ENCODE measurements at places on chromosomes 5 and 9. TPM values are rescaled to one million over a fixed set of nuclear protein-coding genes. Genes with fewer than 3 reads are reported as not detected.

- DNase-seq: peak; percentile 95
These were observed 24.8 kb downstream of the PCSK1 start for GRCh38 chr5:96408210-96408777.

- no peak for DNase-seq
These were observed 978 bp upstream of the UBE2B start for GRCh38 chr5:134370311-134370870.

GRCh38 chr5:68070591-68071281 lies 144.8 kb upstream of the PIK3R1 start:
- DNase-seq: no peak

DNA sequence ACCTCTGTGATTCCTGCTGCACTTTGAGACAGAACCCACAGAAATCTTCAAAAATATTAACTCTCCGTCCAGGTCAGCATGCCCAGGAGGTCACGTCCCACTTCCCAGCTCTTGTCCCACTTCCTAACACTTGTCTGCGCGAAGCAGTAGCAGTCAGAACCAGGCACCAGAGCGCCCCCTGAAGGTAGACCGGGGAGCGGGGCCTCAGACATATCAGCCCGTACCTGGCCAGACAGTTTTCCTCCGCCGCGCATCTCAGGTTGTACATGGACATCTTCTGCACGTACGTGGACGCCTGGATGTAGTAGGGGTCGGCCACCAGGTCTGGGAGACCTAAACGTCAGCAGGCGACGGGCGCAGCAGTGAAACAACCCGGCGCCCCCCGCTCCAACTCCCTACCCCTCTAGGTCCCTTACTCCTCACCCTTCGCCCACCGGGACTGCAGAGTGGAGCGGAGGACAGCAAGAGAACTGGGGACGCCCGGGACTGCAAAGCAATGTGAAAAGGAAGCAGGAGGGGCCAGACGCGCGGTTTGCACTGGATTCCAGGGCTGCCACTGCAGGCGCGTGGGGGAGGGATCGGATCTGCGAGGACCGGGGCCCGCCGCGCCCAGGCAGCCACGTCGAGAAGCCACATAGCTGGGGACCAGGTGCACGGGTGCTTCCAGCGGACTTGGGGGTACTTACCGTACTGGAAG lies 1.2 kb downstream of the LOX start:
- DNase-seq: peak; percentile 80

DNA sequence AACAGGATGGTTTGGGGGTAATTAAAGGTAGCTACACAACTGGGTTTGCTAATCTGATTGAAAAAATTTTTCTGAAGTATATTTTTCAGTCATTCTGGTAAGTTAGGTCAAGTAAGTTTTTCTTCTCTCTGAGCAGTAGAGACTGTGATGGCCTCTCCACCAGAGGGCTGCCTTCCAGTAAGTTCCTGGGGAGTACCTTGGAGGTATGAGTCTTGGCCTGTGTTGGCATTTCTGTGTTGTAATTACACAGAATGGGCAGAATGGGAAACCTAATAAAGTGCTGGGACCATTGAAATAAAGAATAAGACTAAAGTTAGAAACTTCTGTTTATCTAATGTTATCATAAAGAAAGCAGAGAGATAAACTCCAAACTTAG lies 430.8 kb downstream of the ARHGEF28 start:
- peak; percentile 53 for DNase-seq

CFAP90 gene
- total RNA-seq: not detected

NMUR2 gene
- not detected for total RNA-seq
